ENCODE measurements at places on chromosomes 4 and X. TPM values are rescaled to one million over a fixed set of nuclear protein-coding genes. Genes with fewer than 3 reads are reported as not detected.

- DNase-seq = no peak
- H3K36me3 ChIP-seq = no peaks in the 10 kb centered on the region
- no peaks in the 10 kb centered on the region for H3K27me3 ChIP-seq
- H3K4me1 ChIP-seq = no peaks in the 10 kb centered on the region
- no peak overlapping the region for H3K27ac ChIP-seq
- H3K4me3 ChIP-seq = no peak overlapping the region
Observed at GRCh38 chr4:180394730-180395129, 1848.5 kb upstream of the TENM3 start.

DNA sequence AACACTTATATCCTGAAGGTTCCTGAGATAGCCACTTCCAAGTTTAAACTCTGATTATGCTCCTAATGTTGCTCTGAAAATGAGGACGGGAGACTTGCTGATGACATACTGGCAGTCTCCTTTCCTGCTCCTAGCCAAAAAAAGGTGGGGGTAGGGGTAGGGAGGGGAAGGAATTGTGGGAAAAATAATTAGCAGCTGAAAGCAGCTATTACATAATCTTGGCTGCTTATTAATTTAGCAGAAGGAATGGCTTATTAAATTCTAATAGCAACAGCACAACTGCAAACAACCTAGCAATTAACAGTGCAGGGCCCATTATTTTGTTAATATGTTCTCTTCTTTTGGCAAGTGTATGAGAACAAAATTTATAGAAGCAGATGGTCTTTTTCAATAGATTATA, 2.0 kb upstream of the AP1S2 start:
- peaks cover 10% of the 10 kb centered on the region for H3K4me1 ChIP-seq
- DNase-seq = no peak
- H3K27ac ChIP-seq = no peak overlapping the region

Gene TMPRSS11A
- not detected for polyA plus RNA-seq

Gene RHOXF1
- polyA plus RNA-seq = 1.0 TPM

GRCh38 chrX:16979226-16979625, 32.8 kb downstream of the REPS2 start:
- no peak overlapping the region for H3K4me3 ChIP-seq
- H3K27me3 ChIP-seq = no peaks in the 10 kb centered on the region
- H3K4me1 ChIP-seq = no peaks in the 10 kb centered on the region
- H3K36me3 ChIP-seq = no peaks in the 10 kb centered on the region

Gene NDNF
- polyA plus RNA-seq = 0.40 TPM

DNA sequence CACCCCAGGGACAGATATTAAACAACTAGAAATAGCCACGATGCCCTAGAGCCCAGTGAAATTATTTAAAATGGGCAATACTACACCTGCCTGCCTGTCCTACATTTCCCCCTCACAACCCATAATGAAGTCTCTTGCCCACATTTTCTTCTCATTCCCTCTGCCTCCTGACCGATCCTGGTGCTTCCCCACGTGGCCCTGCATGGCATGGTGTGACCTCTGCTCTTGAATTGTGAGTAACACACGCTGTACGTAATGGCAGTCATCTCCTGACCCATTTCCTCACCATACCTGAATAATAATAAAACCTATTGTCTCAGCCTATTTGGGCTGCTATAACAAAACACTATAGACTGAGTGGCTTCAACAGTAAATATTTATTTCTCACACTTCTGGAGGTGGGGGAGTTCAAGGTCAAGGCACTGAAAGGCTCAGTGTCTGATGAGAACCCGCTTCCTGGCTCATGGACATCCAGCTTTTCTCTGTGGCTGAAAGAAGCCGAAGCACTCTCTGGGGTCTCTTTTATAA, 77.0 kb upstream of the ENPP6 start:
- H3K27me3 ChIP-seq = no peaks in the 10 kb centered on the region
- no peaks in the 10 kb centered on the region for H3K4me1 ChIP-seq
- DNase-seq = no peak
- no peak overlapping the region for H3K4me3 ChIP-seq
- H3K27ac ChIP-seq = no peak overlapping the region
- no peaks in the 10 kb centered on the region for H3K36me3 ChIP-seq

Gene MAGEA10
- polyA plus RNA-seq = not detected

GRCh38 chr4:6674500-6675149, 19.1 kb upstream of the S100P start:
- no peaks in the 10 kb centered on the region for H3K36me3 ChIP-seq
- peak overlapping the region; percentile 38 for H3K4me3 ChIP-seq
- H3K27me3 ChIP-seq = no peaks in the 10 kb centered on the region
- H3K4me1 ChIP-seq = peaks cover 8% of the 10 kb centered on the region

DNA sequence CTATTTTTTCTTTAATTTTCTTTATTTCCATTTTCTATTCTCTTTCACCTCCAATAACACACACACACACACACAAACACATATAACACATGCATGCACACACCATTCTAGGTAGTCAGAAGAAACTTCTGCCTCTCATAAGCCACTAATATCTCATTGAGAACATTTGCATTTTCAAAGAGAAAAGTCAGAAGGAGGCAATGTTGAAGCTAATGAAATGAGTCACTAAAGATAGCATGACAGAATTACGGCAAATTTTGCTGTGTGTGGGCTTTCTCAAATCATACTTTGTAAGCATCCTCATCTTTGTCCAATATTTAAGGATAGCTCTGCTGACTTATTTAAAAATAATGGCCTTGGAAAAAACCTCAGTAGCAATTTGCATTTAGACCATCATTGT, 291.3 kb downstream of the GUCY2F start:
- no peaks in the 10 kb centered on the region for H3K36me3 ChIP-seq
- no peak overlapping the region for H3K27ac ChIP-seq
- H3K27me3 ChIP-seq = no peaks in the 10 kb centered on the region

DNA sequence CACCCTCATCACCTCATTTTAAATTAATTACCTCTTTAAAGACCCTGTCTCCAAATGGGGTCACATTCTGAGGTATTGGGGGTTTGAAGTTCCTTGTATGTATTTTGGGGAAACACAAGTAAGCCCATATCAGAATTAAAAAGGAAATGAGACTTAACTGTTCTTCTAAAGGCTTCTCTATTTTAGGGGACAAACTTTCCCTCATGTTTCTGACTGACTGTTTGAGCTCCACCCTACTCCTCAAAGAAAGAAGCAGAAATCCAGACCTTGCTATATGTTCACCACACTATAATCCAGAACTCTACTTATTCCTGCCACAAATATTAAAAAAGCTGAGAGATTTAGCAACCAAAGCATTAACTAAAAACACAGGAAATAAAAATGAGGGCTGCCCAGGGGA, 258.8 kb downstream of the ARHGAP24 start:
- no peak for DNase-seq
- H3K4me1 ChIP-seq = peaks cover 7% of the 10 kb centered on the region
- H3K27me3 ChIP-seq = no peaks in the 10 kb centered on the region
- H3K27ac ChIP-seq = peak overlapping the region; percentile 70
- no peak overlapping the region for H3K4me3 ChIP-seq

Gene NLRP2B
- polyA plus RNA-seq = not detected

GRCh38 chrX:151402719-151403390, 5.8 kb downstream of the VMA21 start:
- H3K4me3 ChIP-seq = no peak overlapping the region
- H3K4me1 ChIP-seq = no peaks in the 10 kb centered on the region
- no peaks in the 10 kb centered on the region for H3K36me3 ChIP-seq
- no peak overlapping the region for H3K27ac ChIP-seq
- no peaks in the 10 kb centered on the region for H3K27me3 ChIP-seq
- DNase-seq = peak; percentile 66

Gene SCRG1
- 0.38 TPM for polyA plus RNA-seq

DNA sequence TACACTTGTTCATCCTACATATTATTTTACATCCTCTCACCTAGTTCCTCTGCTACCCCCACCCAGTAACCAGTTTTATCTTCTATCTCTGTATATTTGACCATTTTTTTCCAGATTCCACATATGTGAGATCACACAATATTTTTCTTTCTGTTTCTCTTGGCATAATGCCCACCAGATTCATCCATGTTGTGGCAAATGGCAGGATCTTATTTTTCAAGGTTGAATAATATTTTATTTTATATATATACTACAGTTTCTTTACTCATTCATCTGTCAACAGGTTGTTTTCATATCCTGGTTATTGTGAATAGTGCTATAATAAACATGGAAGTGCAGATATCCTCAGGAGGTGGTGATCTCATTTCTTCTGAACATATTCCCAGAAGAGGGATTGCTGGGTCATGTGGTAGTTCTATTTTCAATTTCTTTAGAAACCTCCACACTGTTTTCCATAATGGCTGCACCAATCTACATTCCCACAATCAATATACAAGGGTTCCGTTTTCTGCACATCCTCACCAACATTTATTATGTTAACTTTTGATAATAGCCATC, 48.2 kb downstream of the THAP9 start:
- H3K27ac ChIP-seq = no peak overlapping the region
- H3K27me3 ChIP-seq = no peaks in the 10 kb centered on the region
- H3K4me1 ChIP-seq = no peaks in the 10 kb centered on the region
- no peak overlapping the region for H3K4me3 ChIP-seq
- no peak for DNase-seq

Gene MXRA5
- polyA plus RNA-seq = 0.59 TPM

Gene RBM47
- 18.0 TPM for polyA plus RNA-seq

- H3K27ac ChIP-seq = no peak overlapping the region
- no peaks in the 10 kb centered on the region for H3K4me1 ChIP-seq
- no peak for DNase-seq
- no peak overlapping the region for H3K4me3 ChIP-seq
Observed at GRCh38 chr4:121093261-121093660, 20.9 kb upstream of the NDNF start.

DNA sequence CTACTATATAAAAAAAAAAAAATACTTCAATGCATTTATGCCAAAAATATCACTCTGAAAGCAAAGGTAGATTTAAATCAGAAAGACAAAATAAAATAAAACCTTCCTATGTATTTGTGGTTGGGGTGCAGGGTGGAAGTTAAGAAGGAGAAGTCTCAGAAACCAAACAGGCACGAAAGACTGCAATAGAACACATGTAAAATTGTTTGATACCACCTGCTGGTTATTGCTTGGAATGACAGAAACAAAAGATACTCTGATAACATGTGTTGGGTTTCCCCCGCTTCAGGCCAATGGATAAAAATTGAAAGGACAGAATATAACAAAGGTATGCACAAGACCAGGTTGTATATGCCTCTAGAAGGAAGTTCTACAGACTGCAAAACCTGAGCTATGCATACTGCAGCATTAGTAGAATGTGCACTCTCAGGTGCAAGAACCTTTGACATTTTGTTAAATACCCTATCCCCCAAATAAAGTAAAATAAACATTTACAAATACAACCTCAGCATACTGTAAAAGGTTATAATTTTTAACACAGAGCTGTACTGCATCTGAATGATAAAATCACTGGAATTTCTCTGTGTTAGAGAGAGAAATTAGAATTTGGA, 118.8 kb downstream of the GABRA2 start:
- no peak overlapping the region for H3K27ac ChIP-seq
- H3K4me1 ChIP-seq = peaks cover 5% of the 10 kb centered on the region
- no peak overlapping the region for H3K4me3 ChIP-seq

Gene GPR119
- polyA plus RNA-seq = 7.6 TPM

Gene BGN
- 20.2 TPM for polyA plus RNA-seq

GRCh38 chr4:2907226-2907625, 56.0 kb downstream of the NOP14 start:
- peaks cover 12% of the 10 kb centered on the region for H3K4me1 ChIP-seq
- no peak overlapping the region for H3K27ac ChIP-seq
- no peaks in the 10 kb centered on the region for H3K27me3 ChIP-seq
- no peak for DNase-seq

Gene RTL9
- polyA plus RNA-seq = 0.05 TPM

Gene COMMD8
- polyA plus RNA-seq = 9.5 TPM

Gene TCP11X2
- 0.54 TPM for polyA plus RNA-seq

DNA sequence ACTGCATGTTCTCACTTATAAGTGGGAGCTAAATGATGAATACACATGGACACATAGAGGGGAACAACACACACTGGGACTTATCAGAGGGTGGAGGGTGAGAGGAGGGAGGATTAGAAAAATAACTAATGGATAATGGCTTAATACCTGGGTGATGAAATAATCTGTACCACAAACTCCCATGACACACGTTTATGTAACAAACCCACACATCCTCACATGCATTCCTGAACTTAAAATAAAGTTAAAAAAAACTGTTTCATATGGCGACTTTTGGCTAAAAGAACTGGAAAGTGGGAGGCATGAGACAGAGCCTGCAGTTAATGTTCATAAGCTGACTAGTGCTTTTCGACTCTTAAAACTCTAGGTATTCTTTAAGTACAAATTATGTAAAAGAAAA, 98.9 kb upstream of the NPFFR2 start:
- no peaks in the 10 kb centered on the region for H3K27me3 ChIP-seq
- no peaks in the 10 kb centered on the region for H3K36me3 ChIP-seq
- no peak overlapping the region for H3K27ac ChIP-seq
- no peak overlapping the region for H3K4me3 ChIP-seq

- peaks cover 27% of the 10 kb centered on the region for H3K4me1 ChIP-seq
- no peaks in the 10 kb centered on the region for H3K27me3 ChIP-seq
- no peaks in the 10 kb centered on the region for H3K36me3 ChIP-seq
- no peak for DNase-seq
- H3K4me3 ChIP-seq = peak overlapping the region; percentile 1
Observed at GRCh38 chr4:157004279-157005161, 32.9 kb upstream of the PDGFC start.

DNA sequence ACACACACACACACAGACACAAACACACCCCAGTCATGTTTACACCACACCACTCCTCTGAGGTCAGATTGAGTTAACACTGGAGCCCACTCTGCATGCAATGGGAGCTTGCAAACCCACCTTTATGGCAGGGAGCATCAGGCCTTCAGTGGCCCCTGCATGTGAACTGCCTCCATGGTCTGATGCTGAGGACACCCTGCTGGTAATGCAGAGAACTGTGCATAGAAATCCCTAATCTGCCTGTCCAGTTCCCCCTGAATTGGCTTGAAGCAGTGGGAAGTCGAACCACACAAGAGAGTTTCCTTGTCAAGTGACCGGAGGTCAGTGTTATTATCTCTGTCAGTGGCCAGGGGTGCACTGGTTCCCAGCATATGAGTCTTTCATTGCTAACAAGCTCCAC, 59.8 kb downstream of the ANOS1 start:
- H3K27ac ChIP-seq = no peak overlapping the region
- H3K4me3 ChIP-seq = no peak overlapping the region
- no peak for DNase-seq
- H3K4me1 ChIP-seq = no peaks in the 10 kb centered on the region

All from pancreas (tissue), 10 donors.